ENCODE measurements at places on chromosomes 4 and X. TPM values are rescaled to one million over a fixed set of nuclear protein-coding genes. Genes with fewer than 3 reads are reported as not detected.

DNA sequence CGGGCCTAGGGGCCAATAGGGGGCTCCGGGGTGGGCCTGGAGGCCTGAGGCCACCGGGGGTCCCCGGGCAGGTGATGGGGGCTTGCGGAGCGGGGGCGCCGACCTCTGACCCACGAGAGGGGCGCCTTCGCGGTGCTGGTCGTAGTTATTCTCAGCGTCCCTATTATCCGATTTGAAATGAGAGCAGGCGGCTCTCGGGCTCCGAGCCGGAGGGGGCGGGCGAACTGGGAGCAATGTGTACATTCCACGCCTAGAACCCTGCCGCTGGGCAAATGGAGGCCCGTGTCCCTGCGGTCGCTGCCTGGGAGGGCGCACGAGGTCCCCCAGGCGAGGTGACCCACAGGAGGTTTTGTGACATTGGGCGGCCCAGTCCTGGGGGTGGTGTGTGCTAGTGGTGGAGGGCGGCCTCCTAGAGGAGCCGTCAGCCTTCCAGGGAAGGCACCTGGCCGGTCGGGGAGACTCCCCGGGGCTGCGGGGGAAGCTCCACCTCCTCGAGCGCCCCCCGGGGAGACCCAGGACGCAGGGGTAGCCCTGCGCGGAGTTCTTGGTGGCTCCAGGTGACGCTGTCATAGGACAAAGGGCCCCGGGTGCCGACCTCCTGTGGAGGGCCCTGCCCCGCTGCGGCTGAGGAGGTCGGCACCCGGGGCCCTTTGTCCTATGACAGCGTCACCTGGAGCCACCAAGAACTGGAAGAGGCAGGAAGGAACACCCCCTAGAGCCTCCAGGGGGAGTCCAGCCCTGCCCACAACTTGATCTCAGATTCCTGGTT, 102.6 kb upstream of the PRKX start:
- DNase-seq = peak; percentile 81

Gene ENPEP
- total RNA-seq = 4.1 TPM

DNA sequence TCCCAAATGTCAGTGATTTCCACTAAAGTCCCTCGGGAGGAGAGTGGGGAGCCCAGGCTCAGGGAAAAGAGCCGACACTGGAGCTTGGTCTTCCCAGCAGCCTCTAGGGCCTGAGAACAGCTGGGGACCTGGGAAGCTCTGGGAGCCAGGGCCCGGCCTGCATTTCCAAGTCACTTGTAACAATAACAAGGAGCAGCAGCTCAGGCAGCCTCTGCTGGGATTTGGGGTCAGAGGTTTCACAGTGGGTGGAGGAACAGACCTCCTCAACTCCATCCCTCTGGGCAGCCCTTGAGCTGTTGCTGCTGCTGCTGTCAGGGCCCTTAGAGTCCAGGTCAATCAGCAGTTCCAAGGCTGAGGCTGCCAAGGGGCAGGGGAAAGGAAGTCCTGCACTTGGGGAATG, 11.1 kb downstream of the STARD8 start:
- DNase-seq = no peak

- DNase-seq = no peak
Measured at GRCh38 chrX:68415316-68415715, 18.0 kb downstream of the OPHN1 start.

GRCh38 chr4:84495794-84496261, 3.3 kb downstream of the NKX6-1 start:
- DNase-seq = no peak

GRCh38 chr4:173343832-173344397, 9.8 kb upstream of the HMGB2 start:
- peak; percentile 57 for DNase-seq

DNA sequence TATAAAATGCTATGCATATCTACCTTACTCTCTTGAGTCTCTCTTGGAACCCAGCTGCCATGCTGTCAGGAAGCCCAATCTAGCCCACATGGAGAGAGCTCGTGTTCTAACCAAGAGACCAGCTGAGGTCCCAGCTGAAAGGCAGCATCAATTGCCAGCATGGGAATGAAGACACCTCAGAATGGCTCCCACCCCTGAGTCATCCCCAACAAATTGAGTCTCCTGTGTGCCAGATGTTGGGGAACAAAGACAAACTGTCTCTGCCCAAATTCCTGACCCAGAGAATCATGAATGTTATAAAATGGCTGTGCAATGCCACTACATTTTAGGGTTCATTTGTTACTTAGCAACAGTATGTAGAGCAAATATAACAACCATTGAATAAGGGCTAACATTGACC, 105.2 kb upstream of the STX18 start:
- no peak for DNase-seq

- no peak for DNase-seq
Measured at GRCh38 chr4:88831031-88831430, 133.4 kb upstream of the NAP1L5 start.

GRCh38 chr4:165506849-165507248, 128.0 kb downstream of the CPE start:
- no peak for DNase-seq

Measured in endodermal cell (in vitro differentiated cells).